ENCODE measurements at places on chromosomes 6 and 20.

DNA sequence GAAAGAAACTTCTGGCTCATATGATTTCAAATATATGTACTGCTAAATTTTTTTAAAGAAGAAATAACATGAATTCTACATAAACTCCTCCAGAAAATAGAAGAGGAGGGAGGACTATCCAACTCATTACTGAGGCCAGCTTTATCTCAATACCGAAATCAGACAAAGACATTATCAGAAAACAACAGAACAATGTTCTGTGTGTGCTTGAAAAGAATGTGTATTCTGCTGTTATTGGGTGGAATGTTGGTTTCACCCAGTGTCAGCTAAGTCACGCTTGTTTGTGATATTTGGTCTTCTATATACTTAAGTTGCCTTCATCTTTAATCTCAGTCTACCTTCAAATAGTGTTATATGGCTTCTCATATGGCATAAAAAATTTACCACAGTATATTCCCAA, 18.6 kb upstream of the ELOVL2 start:
- no peak for DNase-seq

DNA sequence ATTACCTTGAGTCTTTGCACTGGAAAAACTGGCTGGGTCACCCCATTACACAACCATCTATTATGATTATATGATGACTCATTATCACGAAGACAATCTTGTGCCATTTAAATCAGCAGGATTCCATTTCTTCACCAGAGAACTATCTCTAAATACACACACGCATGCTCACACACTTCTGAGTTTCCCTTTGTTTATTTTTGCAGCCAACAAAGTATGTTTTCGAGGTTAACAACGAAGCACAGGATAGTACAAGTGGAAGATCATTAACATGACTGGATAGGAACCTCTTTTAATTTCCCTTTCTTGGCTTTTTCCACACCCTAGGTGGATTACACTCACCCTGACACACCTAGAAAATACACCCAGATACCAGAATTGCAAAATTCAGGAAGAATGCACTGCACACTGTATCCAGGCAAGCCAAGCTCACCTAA, 18.9 kb downstream of the PERP start:
- DNase-seq = no peak

GRCh38 chr6:71035871-71036270, 79.0 kb upstream of the B3GAT2 start:
- DNase-seq = no peak

DNA sequence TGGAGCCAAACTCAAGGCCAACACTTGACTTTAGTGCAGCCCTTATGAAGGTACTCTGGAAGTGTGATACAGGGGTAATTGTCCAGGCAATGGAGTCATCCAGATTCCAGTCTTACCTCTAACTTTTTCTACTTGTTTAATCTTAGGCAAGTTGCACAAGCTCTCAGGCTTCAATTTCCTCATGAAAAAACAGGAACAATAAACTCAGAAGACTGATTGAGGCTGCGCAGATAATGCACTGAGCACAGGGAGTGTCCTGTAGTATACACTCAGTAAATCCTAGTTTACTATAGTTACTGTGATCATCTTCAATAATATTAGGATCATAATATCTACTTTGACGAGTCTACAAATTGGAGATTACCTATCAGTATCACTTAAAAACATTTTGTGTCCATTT, 127.5 kb upstream of the SMLR1 start:
- DNase-seq = no peak

DNA sequence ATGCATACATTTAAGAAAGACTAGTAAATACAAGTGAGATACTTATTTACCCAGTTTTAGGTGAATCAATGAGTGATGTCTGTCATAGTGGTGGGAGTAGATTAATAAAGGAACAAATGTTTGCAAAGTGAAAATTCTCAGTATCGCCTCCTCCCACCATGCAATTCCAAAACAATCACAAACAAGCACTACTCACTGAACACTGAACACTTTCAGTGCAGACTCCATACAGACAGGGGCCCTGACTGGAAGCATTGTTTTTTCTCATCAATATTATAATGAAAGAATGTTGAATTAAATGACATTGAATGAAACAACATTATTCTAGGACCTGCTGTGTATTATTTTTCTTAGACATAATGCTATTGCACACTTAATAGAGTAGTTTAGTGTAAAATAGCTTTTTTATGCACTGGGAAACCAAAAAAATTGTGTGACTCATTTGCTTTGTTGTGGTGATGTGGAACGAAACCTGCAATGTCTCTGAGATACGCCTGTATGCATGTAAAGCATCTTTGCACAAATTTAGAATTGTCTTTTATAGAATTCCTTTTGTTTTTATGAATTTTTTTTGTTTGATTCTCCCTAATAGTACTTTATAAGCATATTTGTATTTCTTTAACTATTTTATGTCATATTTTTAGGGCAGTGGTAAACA, 317.5 kb downstream of the UTRN start:
- DNase-seq = no peak

DNA sequence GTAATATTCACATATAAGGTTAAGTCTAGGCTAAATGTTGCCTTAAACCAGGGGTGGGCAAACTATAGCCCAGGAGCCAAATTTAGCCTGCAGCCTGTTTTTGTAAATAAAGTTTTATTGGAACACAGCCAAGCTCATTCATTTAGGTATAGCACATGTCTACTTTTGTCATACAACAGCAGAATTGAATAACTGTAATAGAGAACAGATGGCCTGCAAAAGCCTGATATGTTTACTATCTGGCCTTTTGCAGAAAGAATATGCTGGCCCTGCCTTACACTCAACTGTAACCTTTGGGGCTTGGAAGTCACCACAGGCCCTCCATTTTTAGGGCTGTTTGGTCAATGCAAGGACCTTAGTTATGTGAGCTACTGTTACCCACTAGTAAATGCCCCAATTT, 17.7 kb upstream of the BCLAF1 start:
- no peak for DNase-seq

DNA sequence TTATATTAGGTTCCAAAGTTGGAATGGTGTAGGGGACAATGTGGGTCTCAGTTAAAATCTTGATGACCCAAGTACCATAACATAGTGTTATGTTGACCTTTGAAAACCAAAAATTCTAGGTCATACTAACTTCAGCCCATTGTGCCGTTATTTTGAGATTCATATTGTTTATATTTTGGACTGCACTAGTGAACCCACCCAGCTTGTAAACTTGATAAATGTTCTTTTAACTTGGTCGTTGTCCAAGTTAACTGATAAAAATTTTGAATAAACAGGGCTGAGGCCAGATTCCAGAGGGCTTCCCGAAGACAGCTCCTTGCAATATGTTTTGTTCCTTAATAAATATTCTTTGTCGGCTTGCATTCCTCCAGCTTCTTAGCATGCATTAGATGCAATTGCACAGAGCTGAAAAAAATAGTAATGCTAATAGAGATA, 90.3 kb downstream of the BCAS1 start:
- no peak for DNase-seq

GRCh38 chr6:106870069-106870468, 104.5 kb downstream of the CD24 start:
- no peak for DNase-seq

GRCh38 chr6:68527691-68528090, 107.4 kb upstream of the ADGRB3 start:
- DNase-seq = no peak

DNA sequence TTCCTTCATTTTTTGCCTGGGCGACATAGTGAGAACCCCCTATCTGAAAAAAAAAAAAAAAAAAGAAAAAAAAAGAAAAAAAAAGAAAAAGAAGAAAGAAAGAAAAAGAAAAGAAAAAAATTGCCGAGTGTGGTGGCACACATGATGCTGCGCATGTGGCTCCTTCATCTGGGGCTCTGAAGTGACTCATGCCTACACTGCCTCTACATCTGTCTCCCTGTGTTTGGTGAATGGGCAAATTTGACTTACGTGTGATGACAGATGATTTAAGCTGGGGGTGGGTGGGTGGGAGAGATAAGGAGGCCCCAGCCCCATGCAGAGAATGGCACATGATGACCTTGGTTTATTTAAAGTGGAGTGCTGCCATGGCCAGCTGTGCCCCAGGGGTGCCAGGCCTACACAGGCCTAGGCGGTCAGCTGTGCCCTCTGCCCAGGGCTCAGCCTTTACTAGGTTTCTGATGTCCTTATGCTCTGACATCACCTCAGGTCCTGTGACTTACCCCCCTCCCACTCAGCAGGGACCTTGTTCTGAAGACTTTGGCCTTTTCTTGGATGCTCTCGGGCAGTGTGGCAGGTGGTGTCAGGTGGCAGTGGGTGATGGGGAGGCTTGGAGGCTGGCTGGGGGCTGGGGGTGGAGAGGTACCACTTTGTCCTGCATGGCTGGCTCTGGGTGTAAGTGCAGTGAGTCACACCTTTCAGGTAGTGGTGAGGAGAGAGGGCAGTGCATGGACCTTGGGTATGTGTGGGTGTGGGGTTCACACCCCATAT, 41.1 kb downstream of the VEGFA start:
- no peak for DNase-seq

Measured in activated T-cell treated with anti-CD3 and anti-CD28 coated beads, Interleukin-2, amount 50 U/mL, for 1 hour (primary cell).